ENCODE measurements at places on chromosomes 12 and 14.

DNA sequence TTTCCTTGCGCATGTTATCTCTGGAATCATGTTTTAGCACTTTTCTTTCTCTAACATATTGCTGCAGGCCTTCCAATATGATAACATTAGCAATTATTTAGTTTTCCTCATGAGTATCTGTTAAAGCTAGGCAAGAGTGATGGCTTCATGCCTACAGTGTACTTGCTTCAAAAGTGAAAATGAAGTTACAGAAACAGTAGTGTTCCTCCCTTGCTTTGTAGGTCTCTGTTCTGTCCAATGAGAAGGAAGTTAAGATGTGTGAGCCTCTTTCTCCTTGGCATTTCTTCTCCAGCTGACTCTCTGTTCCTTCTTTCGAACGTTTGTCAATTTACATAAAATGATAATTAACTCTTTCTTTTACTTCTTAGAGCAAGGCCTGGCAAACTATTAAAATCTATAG lies 22.2 kb downstream of the LRRIQ1 start:
- DNase-seq, result no peak

GRCh38 chr14:52834440-52834842 lies 43.0 kb upstream of the GNPNAT1 start:
- DNase-seq, result no peak

DNA sequence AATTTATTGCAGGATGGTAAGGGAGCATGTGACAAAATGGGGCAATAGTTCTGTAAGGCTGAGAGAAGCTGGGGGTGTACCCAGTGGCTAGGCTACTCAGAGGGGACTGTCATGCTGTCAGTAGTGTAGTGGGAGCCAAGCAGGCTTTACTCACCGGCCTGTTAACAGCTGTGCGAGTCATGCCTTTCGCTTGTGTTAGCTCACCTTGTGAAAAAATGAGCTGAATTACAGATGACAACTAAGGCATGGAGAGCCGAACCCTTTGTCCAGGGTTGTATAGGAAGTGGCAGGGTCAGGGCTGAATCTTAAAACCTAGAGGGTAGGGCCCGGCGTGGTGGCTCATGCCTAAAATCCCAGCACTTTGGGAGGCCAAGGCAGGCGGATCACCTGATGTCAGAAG lies 37.9 kb downstream of the SH2B3 start:
- DNase-seq, result no peak

DNA sequence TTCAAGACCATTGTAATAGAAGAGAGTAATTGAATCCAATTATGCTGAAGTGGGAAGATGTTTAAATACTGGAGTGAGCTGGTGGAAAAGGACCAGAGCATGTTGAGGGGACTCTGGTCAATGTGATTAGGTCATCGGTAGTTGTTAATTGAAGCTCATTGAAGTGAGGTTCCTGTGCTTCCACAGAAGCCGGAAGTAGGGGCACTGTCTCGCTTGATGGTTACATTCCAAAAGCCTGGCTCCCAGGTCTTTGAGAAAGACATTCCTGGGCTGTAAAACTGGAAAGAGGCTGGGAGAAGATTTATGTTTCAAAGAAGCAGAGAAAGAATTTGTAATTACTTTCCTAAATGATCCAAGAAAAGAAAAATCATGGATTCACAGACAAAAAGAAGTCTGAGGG lies 12.3 kb upstream of the CLECL1 start:
- no peak for DNase-seq

DNA sequence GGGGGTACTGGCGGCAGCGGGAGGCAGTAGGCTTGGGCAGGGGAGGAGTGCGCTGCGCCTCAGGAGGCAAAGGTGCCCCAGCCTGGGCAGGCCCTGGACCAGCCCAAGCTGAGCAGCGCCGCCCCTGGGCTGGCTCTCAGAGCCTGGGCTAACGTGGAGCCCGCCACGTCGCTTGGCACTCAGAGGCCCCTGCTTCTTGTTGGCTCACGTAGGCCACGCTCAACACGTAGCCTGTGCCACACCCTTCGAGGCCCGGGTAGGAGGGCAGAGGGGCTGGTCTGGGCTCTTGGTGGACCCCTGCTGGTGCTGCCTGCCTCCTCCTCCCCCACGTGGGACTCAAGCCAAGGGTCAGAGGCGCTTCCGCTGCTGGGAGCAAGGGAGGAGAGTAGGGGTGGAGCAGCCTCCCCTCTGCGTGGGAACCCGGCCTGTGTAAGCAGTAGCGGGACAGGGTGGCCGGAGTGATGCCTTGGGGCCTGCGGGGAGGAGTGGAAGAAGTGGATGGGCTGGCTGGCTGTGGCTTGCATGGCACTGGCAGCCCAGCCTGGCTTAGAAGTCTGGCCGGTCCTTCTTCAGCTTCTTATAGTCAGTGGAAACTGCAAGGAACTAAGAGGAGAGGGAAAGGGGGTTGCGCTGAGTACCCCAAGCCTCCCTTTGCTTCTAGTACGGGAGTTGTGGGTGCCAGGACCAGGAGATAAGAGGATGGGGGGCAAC lies 5.7 kb downstream of the SHMT2 start:
- DNase-seq, result no peak

- no peak for DNase-seq
Measured at GRCh38 chr12:104312654-104313053, 9.1 kb downstream of the EID3 start.

- no peak for DNase-seq
Measured at GRCh38 chr12:90287585-90287984, 578.9 kb upstream of the ATP2B1 start.

DNA sequence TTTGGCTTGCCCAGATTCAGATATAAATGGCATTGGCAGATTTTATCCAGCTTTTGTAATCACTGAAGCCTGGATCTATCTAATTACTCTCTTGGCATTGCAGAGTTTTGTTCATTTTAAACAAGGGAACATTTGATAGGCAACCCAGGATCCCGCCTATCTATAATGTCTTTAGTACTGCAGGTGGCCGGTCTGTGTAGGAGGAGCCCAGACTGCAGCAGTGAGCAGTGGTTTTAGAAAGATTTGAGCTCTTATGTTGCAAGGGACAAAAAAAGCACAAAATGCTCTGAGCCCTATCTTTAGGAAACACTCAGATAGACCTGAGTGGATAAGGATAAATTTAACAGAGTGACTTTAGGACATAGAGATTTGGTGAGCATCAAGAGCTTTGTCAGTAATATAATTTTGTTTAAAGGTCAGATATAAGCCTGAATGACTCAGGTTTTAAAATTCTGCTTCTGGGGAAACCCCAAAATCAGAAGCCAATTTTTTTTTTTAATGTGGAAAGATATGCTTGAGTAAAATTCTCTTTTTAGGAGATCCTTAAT lies 165.5 kb downstream of the SLC5A8 start:
- DNase-seq, result no peak

GRCh38 chr12:64864319-64864718 lies 39.9 kb downstream of the TBC1D30 start:
- DNase-seq, result no peak

DNA sequence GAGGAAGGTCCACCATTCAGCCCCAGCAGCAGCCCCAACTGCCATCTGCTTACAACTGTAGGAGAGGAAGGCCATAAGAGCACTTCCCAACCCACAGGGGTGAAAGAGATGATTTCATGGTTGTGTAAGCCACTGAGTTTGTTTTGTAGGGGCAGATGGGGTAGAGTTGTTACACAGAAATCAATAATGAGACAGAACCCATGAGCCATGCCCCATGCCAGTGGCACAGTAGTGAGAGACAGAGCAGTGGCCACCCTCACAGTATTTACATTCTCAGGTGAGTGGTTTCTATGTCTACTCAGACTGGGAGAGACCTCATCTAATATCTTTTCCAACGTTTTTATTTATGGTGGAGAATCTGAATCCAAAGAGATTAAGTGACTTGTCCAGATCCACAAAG lies 68.6 kb downstream of the NUAK1 start:
- no peak for DNase-seq

DNA sequence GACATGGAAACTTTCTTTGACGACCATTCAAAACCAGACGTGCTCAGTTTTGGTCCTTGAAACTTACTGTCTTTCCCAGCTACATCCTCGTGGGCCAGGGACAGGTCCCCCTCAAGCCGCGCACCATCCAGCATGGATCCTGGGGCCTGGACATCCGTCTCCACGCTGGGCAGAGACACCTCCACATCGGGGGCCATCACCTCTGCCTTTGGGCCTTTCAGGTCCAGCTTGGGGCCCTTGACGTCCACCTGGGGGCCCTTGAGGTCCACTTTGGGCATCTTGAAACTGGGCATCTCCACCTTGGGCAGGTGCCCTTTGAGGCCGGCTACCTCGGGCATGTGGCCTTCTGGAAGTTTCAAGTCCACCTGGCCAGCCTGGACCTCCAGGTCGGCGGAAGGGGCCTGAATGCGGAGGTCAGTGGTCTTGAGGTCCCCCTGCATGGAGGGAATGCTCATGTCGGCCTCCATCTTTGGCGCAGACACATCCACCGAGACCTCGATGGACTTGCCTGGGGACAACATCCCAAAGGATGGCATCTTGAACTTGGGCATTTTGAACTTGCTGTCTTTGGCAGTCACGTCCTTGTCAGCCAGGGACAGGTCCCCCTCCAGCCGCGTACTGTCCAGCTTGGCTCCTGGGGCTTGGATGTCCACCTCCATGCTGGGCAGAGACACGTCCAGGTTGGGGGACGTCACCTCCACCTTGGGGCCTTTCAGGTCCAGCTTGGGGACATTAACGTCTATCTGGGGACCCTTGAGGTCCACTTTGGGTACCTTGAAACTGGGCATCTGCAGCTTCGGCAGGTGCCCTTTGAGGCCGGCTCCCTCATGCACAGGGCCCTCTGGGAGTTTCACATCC lies 17.1 kb downstream of the PLD4 start:
- DNase-seq, result no peak

DNA sequence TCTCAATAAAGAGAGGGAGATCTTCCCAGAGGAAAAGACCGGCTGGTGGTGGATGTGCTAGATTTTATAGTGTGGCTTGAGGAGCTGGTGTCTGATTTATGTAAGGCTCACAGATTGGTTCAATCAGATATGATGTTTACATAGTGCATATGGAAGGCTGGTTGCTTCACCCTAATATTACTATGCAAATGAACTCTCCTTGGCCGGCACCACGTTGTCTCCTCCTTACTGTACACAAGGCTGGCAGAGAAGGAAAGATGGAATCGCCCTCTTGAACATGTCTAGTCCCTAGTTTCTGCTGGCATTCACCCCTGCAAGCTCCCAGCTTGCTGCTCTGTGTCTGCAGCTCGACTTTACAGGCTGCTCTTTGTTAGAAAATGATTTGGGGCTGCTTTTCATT lies 8.9 kb downstream of the FAM186A start:
- no peak for DNase-seq

GRCh38 chr14:84340938-84341337 lies 1189.0 kb upstream of the FLRT2 start:
- no peak for DNase-seq

- DNase-seq, result no peak
Measured at GRCh38 chr12:5499566-5500330, 67.8 kb downstream of the NTF3 start.

DNA sequence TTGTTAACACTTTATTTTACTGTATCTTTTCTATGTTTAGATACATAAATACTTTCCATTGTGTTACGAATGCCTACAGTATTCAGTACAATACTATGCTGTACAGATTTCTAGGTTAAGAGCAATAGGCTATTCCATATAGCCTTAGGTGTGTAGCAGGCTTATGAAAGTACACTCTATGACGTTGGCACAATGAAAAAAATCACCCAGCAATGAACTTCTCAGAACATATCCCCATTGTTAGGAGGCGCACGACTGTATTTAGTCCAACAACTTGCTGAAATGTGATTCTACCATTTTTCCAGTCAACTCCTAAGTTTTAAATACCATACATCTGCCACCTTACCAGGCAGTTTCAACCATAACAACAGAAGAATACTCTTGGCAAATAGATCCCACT lies 1.8 kb downstream of the PARP11 start:
- DNase-seq, result no peak

DNA sequence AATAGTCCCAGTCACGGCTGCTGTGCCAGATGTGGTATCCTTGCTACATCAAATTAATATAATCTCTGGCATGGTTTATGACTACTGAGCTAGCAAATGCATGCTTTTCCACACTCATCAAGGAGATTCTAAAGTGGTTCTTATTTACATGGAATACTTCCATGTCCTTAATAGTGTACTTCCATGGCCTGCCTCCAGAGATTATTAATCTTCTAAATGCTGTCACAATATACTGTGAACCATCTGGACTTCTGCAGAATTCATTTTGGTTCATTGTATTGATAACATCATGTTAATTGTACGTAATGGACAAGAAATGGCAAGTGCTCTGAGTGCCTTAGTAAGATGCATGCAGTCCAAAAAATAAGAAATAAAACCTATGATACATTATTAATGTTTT lies 230.8 kb downstream of the NUAK1 start:
- no peak for DNase-seq
